Activated T-helper 17 cell treated with anti-CD3 and anti-CD28 coated beads, Interleukin-2, amount 50 U/mL, for 72 hours (primary cell): ENCODE measurements at places on chromosomes 4 and X.

DNA sequence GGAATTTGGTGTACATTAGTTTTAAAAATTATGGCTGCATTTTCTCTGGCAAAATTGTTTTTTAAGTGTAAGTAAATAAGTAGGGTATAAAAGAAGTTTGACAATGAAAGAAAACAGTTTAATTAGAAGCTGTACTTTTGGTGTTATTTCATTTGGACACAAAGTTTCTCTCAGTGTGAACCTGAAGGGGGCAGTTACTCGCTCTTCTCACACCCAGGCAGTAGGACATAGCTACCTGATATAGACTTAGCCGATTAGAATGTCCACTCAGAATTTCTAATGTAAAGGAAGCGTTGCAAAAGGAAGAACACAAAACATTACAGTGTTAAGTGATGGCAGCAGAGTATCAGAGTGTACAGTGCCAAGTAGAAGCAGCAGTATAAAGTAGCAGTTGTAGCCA is 311.9 kb upstream of the TECRL start:
- no peak for ATAC-seq
- H3K4me1 ChIP-seq, result no peaks in the 10 kb centered on the region
- no peak overlapping the region for H3K27ac ChIP-seq
- no peaks in the 10 kb centered on the region for H3K27me3 ChIP-seq

GRCh38 chrX:44422631-44423030 is 79.2 kb upstream of the EFHC2 start:
- H3K36me3 ChIP-seq, result no peaks in the 10 kb centered on the region
- H3K27me3 ChIP-seq, result peaks cover 3% of the 10 kb centered on the region
- H3K4me1 ChIP-seq, result no peaks in the 10 kb centered on the region
- no peak overlapping the region for H3K4me3 ChIP-seq
- H3K27ac ChIP-seq, result no peak overlapping the region

GRCh38 chr4:102843273-102843672 is 15.9 kb upstream of the UBE2D3 start:
- peaks cover 4% of the 10 kb centered on the region for H3K4me1 ChIP-seq
- H3K4me3 ChIP-seq, result no peak overlapping the region
- no peaks in the 10 kb centered on the region for H3K36me3 ChIP-seq

DNA sequence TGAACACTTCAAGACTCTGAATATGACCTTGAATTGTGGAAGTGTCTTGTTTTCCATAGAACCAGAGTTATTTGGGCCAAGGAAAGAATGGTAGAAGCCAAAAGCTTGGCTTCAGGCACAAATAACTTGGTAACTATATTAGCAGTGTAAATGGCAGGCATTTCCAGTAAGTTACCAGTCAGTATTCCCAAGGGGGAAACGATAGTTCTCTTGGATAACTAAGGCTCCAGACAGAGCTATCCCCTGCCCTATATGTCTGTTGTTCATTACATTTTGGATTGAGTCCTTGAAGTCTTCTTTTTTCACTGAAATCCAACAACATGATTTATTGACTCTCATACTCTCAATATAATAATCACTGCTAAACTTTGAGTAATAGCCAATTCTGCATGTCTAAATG is 364.1 kb downstream of the MAGEB5 start:
- no peaks in the 10 kb centered on the region for H3K27me3 ChIP-seq
- no peak overlapping the region for H3K4me3 ChIP-seq
- no peaks in the 10 kb centered on the region for H3K36me3 ChIP-seq
- no peak overlapping the region for H3K27ac ChIP-seq
